ENCODE measurements at places on chromosomes 6 and 20. TPM values are rescaled to one million over a fixed set of nuclear protein-coding genes. Genes with fewer than 3 reads are reported as not detected.

- DNase-seq, result no peak
These were observed 28.4 kb upstream of the BTN3A2 start for GRCh38 chr6:26336355-26337198.

DNA sequence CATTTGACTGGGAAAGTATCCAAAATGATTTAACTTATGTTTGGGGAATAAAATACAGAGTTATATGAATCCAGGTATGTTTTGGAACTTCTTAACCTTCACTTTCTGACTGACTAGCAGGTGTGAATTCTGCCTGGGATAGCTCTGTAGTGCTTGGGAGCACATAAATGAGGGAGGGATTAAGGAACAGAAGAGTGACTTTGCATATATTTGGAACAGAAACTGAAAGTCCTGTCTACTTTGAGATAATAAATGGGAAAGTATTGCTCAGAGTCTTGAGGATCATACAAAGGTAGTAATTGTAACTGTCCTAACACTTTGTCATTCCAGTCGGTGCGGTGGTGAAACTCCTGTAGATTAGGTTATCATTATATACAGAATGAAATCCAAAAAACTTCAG is 317.6 kb downstream of the RIMS1 start:
- DNase-seq, result no peak

DNA sequence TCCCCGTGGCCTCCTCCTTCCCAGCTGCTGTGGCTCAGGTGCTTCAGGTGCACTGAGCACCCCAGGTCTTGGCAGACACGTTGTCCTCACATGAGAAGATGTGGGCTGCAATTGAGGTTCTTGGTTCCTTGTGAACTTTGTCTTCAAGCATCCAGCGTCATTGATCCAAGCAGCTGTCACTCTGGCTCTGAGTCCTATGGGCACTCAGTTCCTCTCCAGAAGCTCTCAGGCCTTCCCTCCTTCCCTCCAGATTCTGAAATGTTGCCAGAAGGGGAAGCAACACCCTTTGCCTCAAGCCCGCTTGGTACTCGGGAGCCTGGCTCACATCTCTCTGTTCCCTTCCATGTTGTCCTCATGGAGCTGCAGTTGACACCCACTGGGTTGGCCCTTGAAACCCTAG is 8.4 kb upstream of the MRGBP start:
- DNase-seq, result no peak

DNA sequence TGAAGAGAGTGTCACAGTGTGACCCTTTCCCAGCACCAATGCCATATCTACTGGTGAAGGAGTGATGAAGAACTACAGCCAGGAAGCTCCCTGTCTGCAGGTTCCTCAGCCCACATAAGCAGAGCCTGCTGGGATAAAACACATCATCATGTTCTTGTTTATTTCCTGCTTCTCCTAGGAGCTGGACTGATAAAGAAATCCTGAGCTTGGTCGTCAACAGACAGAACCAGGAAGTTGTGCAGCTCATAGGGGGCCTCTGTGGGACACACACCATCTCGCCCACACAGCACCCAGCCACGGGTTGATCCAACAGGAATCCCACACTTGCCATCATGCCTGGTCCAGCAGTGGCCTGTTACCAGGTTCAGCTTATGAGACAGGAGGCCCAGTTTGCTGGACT is 2.8 kb upstream of the CSTL1 start:
- DNase-seq, result no peak

Gene BIRC7
- total RNA-seq, result not detected

Gene BANF2
- not detected for total RNA-seq
